ENCODE measurements at places on chromosomes 11 and 22.

- no peak for DNase-seq
Measured at GRCh38 chr11:76880956-76881355, 20.2 kb downstream of the ACER3 start.

- DNase-seq = no peak
Measured at GRCh38 chr11:59172345-59173079, 580 bp downstream of the DTX4 start.

- DNase-seq = peak; percentile 98
Measured at GRCh38 chr11:47924184-47924691, 56.1 kb upstream of the PTPRJ start.

- DNase-seq = no peak
Measured at GRCh38 chr22:39220450-39220849, 24.3 kb downstream of the PDGFB start.

DNA sequence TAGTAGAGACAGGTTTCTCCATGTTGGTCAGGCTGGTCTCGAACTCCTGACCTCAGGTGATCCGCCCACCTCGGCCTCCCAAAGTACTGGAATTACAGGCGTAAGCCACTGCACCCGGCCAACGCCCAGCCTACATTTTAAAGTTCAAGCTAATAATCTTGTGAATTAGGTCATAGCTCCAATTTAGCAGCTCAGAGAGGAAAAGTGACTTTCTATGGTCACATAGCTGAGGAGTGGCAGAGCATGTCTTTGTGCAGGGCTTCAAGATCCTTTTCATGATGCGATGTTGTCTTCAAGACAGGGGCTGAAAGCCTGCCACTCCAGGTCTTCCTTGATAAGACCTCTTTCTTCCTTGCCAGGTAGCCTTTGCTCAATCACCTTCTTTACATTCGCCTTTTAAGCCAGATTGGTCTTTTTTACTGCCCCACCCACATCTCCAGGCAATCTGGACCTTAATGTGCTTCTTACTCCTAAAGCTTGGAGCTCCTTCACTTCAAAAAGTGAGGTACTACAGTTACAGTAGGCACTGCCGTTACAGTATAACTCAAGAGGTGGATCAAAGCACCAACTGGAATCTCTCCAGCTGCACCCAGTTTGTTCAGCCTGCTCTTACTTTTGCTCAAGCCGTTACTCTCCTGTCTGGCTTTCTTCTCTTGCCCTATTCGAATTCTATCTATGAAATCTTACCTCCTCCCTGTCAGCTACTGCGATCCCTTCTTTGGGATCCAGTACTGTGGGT lies 18.2 kb downstream of the YWHAH start:
- no peak for DNase-seq

- DNase-seq = no peak
Measured at GRCh38 chr11:65316227-65317024, 1.8 kb downstream of the CDC42EP2 start.

DNA sequence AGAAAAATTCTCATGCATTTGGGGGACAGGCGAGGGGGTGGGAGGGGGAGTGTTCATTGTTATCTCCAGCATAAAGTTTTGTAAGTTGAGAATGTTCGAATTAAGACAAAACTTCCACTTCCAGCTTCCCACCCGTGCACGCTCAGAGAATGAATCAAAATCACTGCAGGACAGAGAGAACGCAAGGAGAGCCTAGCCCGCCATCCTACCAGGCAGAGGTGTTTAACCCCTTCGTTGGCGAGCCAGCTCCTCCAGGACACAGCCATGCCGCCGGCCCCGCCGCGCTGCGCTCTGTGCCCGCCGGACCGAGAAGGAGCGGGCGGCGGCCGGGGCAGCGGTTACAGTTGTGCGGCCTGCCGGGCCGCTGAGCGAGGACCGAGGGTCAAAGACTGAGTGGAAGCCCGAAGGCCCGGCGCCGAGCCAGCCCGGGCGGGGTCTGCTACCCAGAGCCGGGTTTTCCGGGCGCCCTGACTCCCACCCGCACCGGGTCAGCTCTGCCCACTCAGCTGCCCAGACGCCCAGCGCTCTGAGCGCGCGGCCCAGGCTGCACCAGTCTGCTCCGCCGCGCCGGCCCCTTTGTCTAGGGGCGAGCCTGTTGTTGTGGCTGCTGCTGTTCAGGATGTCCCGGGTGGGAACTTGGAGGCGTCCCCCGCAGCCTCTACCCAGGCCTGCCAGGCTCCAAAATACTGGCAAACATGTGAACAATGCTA lies at the start of gene NOX4:
TSS of gene NOX4 (minus strand) at position 395 of the 710 bp plus-strand sequence. CDS start at position 266, 129 bp downstream.
- DNase-seq = peak; percentile 32

DNA sequence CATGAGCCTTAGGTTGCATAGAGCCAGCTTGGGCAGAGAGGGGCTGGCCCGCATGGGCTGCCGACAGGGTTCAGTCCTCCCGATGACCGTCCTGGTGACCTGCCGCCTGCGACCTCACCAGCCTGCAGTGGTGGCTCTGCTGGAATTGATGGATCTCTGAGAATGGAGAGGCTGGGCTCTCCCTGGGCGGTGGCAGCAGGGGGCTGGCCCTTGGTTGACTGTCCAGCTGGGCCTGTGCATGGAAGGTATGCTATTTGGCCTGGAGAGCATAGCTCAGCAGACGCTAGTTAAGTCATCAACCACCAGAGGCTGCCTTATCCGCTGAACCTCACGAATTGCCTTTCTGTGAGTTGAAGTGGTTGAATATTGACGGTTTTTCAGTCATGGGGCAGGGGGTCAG lies 19.7 kb downstream of the GRAMD4 start:
- no peak for DNase-seq

DNA sequence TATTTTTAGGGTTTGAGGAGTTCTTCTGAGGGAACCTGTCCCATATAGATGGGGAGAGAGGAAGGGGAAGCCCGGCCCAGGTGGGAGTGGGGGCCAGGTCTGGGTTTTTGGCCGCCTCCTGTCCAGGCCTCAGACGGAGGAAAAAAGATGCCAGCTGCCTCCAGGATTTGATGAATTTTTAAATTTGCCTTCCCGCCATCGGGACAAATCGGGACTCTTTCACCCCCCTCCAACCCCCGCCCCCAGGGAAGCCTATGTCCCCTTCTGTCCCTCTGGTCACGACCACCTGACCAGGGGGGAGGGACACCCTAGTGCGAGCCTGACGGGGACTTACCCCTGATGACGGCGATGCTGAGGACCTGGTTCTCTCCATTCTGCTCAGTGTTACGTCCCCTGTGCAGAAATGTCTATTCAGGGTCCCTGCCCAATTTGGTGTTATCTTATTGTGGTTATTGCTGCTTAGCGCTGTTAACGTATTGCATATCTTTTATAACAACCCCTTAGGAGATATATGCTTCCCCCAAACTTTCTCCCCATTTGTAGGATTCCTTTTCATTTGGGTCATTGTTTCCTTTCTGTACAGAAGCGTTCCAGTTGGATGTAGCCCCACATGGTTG lies 115.9 kb upstream of the GRK3 start:
- DNase-seq = no peak

- DNase-seq = no peak
Measured at GRCh38 chr11:35064114-35064800, 74.7 kb upstream of the CD44 start.

DNA sequence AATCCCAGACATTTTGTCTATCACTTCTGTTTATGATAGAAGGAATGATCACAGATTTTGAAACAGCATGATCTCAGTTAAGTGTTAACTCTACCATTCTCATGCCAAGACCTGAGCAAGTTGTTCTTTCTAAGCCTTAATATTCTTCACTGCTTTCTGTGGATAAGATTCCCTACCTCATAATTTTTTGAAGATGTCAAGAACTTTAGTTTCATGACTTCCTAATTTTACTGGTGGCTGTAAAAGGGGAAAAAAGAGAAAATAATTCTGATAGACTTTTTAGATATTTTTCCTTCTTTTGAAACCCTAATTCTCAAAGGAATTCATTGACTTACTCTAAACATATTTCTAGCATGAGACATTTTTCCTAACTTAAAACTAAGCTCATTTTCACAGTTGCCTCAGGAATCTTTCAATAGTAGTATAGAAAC lies 520.0 kb upstream of the LUZP2 start:
- no peak for DNase-seq

DNA sequence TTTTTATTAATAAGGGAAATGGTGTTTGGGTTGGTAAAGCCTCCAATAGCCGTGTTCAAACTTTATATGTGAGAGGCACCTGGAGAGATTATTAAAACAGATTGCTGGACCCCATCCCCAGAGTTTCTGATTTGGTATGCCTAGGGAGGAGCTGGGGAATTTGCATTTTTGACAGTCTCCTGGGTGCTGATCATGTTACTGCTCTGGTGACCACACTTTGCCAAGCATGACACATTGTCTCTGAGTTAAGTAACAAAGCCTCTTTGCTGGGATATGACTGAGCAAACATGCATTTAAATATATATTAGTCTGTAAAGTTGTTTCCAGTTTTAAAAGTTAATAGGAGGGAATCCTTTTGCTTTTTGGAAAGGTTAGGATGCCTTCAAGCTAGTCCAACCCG lies 140.4 kb downstream of the NAV2 start:
- peak; percentile 49 for DNase-seq

DNA sequence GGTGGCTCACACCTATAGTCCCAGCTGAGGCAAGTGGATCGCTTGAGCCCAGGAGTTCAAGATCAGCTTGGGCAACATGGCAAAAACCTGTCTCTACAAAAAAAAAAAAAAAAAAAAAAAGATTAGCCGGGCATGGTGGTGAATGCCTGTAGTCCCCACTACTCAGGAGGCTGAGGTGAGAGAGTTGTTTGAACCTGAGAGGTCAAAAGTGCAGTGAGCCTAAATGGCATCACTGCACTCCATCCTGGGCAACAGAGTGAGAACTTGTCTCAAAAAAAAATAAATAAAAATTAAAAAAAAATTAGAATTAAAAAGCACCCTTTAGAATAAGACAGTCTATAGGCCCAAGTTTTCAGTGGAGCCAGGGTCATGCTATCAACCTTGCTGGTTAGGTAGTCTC lies 95.5 kb downstream of the PDHX start:
- DNase-seq = no peak

DNA sequence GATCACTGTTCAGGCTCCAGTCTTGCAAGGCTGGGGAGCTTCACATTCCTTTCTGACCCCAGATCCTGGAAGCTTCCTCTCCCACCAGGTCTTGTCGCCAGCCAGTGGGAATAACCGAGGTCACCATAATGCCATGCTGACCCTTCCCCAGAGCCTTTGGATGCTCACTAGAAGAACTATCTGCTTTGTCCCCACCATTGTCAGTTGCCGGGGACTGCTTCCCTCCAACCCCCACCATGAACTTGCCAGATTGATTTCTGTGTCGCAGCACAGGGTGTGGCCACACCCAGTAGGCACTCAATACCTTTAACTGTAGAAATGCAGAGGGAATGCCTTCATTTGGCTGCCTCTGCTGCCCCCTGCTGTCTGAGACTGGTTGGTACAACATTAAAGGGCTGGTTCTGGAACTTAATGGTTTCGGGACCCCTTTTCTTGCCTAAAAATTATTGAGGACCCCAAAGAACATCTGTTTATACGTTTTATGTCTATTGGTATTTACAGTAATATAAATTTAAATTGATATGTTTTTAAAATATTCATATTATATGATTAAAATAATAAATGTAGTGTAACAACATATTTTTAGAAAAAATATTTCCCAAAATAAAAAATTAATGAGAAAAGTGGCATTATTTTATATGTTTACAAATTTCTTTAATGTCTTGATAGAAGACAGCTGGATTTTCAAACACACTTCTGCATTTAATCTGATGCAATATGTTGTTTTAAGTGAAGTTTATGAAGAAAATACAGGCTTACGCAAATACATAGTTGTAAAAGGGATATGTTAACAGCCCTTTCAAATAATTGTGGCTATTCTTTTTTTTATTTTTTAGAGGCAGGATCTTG lies 6.7 kb upstream of the GDPD5 start:
- peak; percentile 33 for DNase-seq

DNA sequence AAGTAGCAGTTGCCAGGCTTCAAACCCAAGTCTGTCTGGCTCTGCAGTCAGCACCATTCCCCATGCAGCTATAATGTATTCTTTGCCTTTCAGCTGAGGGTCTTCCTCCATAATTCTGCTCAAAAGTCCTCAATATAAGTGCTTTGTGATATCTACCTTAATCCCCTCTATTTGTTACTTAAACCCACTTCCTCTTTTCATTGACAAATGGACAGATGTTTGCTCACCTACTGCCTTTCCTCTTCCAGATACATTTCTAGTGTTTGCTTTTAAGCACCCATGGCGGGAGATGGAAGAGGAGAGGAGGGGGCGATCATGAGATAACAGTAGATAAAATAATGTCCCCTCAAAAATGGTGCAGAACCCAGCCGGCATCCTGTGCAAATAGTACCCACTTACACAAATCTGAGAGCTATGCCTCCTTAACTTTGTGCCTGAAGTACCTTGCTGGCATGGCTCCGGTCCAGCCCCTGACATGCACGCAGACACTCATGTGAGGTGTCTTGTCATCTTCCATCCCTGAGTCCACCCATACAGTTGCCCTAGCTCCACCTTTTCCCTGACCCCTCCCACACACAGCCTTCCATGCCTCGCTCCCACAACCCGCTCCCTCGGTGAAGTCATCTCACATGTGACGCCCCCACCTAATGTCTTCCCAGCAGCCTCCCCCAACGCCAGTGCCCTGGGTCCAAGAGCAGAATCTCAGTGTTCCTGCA lies 109.6 kb downstream of the TRIM29 start:
- DNase-seq = no peak

DNA sequence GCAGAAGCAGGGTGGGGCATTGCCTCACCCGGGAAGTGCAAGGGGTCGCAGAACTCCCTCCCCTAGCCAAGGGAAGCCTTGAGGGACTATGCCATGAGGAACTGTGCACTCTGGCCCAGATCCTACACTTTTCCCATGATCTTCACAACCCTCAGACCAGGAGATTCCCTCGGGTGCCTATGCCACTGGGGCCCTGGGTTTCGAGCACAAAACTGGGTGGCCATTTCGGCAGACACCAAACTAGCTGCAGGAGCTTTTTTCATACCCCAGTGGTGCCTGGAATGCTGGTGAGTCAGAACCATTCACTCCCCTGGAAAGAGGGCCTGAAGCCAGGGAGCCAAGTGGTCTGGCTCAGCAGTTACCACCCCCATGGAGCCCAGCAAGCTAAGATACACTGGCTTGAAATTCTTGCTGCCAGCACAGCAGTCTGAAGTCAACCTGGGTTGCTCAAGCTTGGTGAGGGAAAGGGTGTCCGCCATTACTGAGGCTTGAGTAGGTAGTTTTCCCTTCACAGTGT lies 573.7 kb upstream of the ANO3 start:
- peak; percentile 68 for DNase-seq

DNA sequence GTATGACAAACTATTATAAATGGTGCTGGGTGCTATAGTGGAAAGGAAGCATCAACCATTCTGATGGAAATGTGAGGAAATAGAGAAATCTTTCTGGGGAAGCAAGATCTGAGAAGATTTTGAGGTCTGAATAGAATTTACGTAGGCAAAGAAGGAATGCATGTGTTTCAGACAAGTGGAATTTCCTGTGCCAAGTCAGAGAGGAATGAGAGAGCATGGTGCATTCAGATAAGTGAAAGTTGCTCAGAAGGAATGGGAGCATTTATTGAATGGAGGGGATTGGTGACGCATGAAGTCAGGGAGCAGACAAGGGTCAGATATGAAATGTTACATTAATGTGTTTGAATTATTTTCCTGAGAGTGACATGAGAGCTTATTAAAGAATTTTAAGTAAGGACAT lies 725.5 kb downstream of the METTL15 start:
- peak; percentile 96 for DNase-seq

Measured in renal cortical epithelial cell (primary cell).